ENCODE measurements at places on chromosomes 6 and 20. TPM values are rescaled to one million over a fixed set of nuclear protein-coding genes. Genes with fewer than 3 reads are reported as not detected.

- peak; percentile 79 for DNase-seq
Observed at GRCh38 chr6:149723771-149724417, 6.0 kb upstream of the LATS1 start.

MTCH1 gene
- 220 TPM for total RNA-seq

- no peak for DNase-seq
Observed at GRCh38 chr6:39932386-39932910, 1.8 kb downstream of the MOCS1 start.

CCR6 gene
- total RNA-seq, result not detected

GRCh38 chr20:23188377-23189169, 102.4 kb upstream of the CD93 start:
- DNase-seq, result no peak

LKAAEAR1 gene
- total RNA-seq, result 2.1 TPM

- no peak for DNase-seq
Observed at GRCh38 chr20:62377615-62378178, 9.2 kb upstream of the RPS21 start.

NT5E gene
- total RNA-seq, result 17.6 TPM

BHLHE23 gene
- not detected for total RNA-seq

GRCh38 chr20:24816907-24817306, 132.2 kb upstream of the CST7 start:
- DNase-seq, result no peak

LHFPL5 gene
- total RNA-seq, result 0.79 TPM

EFCAB8 gene
- total RNA-seq, result 0.10 TPM

PHF20 gene
- total RNA-seq, result 31.0 TPM

- no peak for DNase-seq
Observed at GRCh38 chr20:61373956-61374545, 122.0 kb downstream of the CDH4 start.

ADGRF5 gene
- total RNA-seq, result 28.2 TPM

- DNase-seq, result no peak
Observed at GRCh38 chr6:39243809-39244208, 14.5 kb upstream of the KCNK5 start.

DNA sequence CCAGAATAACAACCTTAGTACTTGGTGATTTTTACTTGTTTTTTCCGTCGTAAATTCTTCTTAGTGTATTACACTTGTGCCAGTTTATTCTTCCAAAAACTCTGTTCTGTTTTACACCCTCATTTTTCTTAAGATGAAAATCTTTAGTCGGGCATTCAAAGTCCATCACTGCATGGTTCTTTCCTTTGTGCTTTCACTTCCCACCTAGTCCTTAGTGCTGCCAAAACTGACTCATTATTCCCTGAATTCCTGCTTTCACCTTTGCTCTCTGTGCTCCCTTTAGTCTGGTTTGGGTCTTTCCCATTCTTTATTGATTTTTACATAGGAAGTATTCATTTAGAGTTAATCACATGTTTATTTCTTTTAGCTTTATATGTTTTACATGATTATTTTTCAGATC, 3.3 kb downstream of the TRMT11 start:
- no peak for DNase-seq

ATRN gene
- 40.1 TPM for total RNA-seq

DNA sequence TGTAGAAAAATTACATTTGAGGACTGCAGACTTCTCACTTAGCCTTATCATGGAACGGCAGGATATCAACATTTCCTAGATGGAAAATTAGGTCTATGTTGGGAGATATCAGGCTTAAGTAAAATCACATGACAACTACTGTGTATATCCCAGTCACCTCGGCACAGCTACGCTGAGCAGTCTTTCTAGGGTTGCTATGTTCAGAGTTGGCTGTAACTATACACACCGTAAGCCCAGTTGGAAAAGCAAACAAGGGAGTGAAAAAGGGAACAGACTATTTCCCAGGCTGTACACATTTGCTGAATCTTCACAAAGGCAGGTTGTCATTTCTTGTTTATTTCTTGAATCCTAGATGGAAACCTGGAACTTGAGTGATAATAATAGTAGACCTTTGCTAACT, 80.7 kb upstream of the PTPRK start:
- no peak for DNase-seq

- DNase-seq, result no peak
Observed at GRCh38 chr20:32460231-32460630, 102.1 kb downstream of the ASXL1 start.

MYH7B gene
- total RNA-seq, result 0.89 TPM

GRCh38 chr6:70668499-70668812, 773 bp downstream of the SMAP1 start:
- no peak for DNase-seq

DNA sequence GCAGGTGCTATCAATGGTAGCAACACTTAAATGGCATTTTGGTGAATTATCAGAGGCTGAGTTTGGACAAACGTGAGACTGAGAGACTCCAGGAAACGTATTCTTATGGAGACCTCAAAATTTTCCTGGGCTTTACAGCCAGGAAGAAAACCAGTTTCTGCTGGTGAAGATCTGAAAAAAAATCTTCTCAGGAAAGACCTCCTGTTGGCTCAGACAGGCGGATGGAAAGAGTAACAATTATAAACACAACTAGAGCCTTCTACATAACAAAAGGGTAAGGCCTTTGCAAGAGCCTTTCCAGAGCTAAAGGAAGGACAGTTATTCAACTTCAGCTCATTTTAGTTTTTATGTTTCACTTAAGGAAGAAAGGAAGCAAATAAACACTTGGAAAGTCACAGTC, 274.4 kb downstream of the THBS2 start:
- DNase-seq, result no peak

DNA sequence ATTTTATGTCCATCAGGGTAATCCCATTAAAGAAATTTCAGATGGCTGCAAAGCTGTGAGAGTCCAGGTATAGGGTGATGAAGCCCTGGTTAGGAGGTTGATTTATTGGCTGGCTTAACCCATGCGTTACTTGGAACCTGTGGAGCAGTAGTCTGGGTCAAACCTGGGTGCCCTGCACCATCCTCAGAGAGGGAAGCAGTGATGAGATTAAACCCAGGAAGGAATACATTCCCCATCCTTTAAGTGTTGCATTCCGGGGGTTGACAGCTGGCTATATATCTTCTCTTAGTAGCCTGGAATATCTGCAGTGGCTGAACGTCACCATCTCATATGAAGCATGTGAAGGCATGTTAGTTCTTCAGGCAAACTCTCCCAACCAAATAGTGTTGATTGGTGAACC, 44.9 kb upstream of the JAG1 start:
- no peak for DNase-seq

OPRM1 gene
- total RNA-seq, result 2.8 TPM

GRCh38 chr6:23608931-23609435, 517.0 kb upstream of the NRSN1 start:
- no peak for DNase-seq

DNA sequence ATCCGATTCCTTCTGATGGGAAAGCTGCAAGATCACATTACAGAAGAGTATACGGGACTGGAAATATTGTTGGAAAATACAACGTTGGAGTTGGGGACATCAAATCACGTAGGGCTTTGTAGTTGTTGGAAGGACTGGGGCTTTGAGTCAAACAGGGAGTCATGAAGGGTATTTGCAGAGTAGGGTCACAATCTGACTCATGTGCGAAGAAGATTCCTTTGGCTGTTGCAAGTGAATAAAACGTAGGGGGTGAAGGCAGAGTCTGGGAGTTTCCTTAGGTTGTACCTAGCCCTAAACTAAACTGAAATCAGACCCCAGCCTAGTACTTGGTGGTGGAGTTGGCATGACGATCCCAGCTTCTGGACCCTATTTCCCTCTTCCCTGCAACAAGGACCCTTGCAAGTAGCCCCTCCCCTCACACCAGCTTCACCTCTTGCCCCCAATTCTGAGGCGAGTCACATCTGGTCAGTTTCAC, 32.3 kb downstream of the SNX5 start:
- DNase-seq, result no peak

DNA sequence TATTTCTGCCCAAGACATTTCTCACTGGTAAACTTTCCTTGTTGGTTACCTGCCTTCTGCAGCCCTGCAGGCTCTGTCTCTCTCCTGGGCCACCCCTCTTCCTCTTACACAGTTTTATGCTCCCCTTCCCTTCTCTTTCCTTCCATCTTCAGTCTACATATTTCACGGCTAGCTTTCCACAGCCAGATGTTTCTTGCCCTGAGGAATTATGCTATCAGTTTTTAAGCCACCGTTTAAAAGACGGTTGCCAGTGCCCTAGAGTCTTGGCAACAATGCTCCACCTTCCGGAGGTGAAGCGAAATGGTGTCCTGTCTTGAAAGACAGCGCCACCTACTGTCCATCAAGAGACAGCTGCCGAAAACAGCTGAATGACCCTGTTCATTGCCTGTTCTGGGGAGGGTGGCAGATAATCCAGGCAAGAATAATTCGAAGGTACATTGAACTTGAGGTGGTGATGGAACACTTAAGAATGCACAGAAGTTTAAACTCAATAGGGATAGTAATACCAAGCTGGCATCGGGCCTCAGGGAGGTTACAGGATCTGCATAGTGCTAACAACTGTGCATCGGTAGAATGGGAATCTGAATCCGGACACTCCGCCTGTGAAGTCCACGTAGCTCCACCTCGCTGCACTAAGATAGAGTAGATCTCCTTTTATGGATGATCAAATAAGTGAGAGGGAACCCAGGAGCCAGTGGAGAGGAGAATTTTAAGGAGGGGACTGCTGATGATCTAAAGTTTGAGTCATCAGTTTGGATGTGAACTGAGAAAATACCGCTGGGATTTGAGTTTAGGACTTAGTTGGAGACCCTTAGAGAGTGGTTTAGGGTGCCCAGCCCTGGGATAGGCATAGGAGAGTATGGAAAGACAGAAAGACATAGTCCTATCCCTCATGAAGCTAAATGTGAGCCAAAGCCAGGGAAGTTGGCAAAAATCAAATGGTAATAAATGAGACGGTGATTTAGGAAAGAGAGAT, 4.8 kb upstream of the TRIM40 start:
- peak; percentile 88 for DNase-seq

DNA sequence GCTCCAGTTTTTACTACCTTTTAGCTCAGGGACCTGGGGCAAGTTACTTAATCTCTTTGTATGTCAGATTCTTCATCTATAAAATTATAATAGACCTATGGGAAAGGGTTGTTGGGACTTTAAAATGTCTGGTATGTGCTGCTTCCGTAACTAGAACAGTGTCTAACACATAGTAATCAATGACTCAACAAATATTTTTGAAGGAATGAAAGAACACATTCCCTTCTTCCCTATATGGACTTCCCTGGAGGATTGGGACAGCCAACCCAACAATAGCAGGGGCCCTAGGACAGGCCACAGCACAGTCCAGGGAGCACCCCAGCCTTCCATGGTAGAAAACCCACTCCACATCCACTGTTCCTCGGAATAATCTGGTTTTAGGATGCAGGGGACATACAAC, 50.7 kb upstream of the TPD52L1 start:
- no peak for DNase-seq

- no peak for DNase-seq
Observed at GRCh38 chr20:2125474-2126112, 24.0 kb downstream of the STK35 start.

FNDC11 gene
- total RNA-seq, result 1.1 TPM

- no peak for DNase-seq
Observed at GRCh38 chr20:35006531-35006971, 50.9 kb downstream of the MYH7B start.

DNA sequence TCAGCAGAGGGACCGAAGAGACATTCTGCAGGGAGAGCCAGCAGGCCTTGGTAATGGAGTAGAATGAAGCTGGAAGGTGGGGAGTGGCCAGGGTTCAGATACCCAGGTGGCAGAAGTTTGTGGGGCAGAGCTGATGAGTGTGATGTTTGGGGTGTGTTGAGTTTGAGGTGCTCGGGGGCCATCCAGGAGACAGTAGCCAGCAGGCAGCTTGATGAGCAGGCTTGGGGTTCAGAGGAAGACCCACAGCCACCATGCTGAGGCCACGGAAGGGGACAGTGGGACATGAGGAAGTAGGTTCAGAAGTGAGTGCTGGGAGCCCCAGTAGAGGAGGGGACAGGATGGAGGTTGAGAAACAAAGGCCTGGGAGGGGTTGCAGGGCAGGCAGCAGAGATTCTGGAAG, 11.1 kb upstream of the FOXS1 start:
- DNase-seq, result no peak

- DNase-seq, result no peak
Observed at GRCh38 chr20:47940101-47940813, 155.0 kb upstream of the SULF2 start.

DNA sequence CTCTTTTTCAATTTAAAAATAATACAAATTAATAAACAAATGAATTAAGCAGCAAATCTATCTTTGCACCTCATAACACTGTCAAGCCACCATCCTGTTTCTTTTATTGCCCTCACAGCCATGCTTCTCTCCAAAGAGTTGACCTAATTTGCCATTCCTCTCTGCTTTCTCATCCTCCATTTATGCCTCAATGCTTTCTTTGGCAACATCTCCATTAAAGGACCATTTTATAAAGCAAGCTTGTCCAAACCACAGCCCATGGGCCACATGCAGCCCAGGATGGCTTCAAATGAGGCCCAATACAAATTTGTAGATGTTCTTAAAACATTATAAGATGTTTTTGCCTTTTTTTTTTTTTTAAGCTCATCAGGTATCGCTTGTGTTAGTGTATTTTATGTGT, 26.4 kb upstream of the MEI4 start:
- no peak for DNase-seq

DNA sequence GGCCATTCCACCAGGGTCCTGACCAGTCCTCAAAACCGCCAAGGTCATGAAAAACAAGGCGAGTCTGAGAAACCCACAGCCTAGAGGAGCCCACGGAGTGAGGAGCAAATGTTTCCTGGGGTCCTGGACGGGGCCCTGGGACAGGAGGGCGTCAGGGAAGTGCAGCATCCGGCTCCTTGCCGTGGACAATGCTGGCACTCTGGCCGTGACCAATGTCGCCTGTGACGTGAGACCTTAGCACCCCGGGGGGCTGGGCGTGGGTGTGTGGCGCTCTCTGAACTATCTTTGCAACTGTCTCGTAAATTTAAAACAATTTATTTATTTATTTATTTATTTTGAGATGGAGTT, 34.1 kb upstream of the SLCO4A1 start:
- DNase-seq, result no peak

GRCh38 chr6:120122401-120122800, 772.8 kb upstream of the MAN1A1 start:
- DNase-seq, result no peak

GRCh38 chr6:71197780-71198179, 90.8 kb upstream of the OGFRL1 start:
- DNase-seq, result no peak

- DNase-seq, result no peak
Observed at GRCh38 chr6:95203153-95203754, 374.1 kb upstream of the MANEA start.

DNA sequence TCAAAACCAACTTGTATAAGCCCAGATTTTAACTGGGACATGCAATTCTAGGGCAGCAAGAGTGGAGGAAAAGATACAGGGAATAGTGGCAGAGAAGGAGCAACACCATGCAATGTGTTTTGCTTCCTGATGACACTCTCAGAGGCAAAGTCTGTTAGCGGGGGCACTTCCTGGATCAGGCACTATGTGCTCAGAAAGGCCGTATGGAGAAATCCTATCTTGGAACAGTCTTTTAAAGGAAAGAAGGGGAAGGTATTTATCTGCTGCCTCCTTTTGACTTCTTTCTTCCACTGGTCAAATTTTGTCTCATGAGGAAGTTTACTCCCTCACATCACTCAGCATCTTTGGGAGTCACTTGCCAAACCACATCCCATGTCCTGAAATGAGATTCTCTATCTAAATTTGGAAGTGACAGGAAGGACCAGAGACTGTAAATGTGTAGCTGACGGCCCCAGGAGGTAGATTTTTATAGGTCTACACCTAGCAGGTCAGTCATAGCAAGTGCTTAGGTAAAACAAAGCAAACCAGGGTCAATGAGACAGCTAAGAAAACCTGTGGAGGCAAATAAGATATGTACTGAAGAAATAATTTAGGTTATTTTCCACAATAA, 91.7 kb upstream of the ELOVL5 start:
- no peak for DNase-seq

- DNase-seq, result peak; percentile 23
Observed at GRCh38 chr20:44683263-44684046, 31.7 kb upstream of the CCN5 start.

Measured in spinal cord (tissue), 10 donors.